Ammon's horn (tissue), 1 donor: ENCODE measurements at places on chromosomes 16 and 17.

- no peak for DNase-seq
Measured at GRCh38 chr17:17582372-17582771, 9.1 kb downstream of the PEMT start.

- DNase-seq = peak; percentile 62
Measured at GRCh38 chr17:75457047-75457654, 716 bp downstream of the TMEM94 start.

- peak; percentile 43 for DNase-seq
Measured at GRCh38 chr17:17126131-17127110, 79.7 kb downstream of the PLD6 start.

DNA sequence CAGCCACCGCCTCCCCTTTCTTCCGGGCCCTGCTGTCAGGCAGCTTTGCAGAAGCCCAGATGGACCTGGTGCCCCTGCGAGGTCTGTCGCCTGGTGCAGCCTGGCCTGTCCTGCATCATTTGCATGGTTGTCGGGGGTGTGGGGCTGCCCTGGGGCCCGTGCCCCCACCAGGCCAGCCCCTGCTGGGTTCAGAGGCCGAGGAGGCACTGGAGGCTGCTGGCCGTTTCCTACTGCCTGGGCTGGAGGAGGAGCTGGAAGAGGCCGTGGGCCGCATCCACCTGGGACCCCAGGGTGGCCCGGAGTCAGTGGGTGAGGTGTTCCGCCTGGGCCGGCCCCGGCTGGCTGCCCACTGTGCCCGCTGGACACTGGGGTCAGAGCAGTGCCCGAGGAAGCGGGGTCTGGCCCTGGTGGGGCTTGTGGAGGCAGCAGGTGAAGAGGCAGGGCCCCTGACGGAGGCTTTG lies 5.5 kb upstream of the TGFB1I1 start:
- no peak for DNase-seq

GRCh38 chr17:13385481-13385911 lies 216.2 kb downstream of the HS3ST3A1 start:
- no peak for DNase-seq

DNA sequence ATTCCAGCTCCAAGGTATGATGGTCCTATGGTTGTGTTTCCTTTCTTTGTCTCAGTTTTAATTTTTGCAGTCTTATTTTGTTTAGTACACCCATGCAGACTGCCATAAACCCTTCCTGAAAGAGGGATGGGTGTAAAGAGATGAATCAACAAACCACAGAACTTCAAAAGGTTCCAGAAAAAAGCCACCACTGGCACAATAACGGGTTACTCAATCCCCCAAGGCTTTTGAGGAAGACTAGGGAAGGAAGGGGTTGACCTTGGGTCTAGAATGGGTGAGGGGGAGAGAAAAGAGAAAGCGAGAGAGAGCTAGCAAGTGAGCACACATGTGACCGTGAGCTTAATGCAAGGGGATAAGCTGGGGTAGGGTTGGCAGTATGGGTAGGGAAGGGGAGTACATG lies 168.1 kb downstream of the XYLT1 start:
- DNase-seq = no peak

GRCh38 chr17:63626551-63627180 lies 4.4 kb downstream of the MAP3K3 start:
- no peak for DNase-seq

DNA sequence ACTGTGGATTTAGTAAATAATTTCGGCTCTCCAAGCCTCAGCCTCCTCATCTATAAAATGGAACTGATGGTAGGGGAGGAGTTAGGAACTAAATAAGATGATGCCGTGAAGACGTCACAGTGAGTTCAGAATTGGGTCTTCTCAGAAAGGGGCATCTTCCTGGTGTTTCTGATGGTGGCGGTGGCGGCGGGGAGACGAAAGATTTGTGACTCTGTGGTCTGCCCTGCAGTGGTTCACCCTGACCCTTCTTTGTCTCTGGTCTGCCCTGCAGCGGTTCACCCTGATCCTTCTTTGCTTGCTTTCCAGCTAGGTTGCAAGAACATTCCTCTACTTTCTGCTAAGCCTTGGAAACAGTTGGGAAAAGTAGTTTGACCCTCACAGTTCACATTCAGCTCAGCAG lies 34.3 kb downstream of the WFDC1 start:
- DNase-seq = no peak

DNA sequence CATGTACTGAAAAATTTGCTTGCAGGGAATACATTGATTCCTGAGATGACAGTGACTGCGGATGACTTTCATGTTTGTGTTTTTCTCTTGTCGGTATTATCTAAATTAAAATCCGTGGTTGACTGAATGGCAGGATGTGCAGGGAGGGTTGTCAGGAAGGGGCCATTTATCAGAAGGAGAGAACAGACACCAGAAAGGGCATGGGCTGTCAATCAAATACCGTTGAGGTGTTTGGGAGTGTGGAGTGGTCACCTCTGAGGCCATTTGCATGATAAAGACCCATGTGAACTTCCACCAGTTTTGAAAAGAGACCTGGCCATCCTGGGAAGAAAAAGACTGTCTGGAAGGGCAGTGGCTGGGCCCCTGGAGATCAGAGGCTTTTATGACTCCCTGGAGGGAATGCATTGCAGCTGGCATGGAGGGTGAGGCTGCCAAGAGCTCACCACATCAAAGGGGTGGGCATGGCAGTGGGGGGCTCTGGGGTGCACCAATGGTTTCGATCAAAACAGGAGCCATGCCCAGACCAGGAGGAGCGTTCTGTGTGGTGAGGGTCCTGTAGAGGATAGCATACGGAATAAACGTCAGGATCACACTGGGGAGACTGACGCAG lies 67.1 kb downstream of the CYLD start:
- DNase-seq = no peak

- DNase-seq = no peak
Measured at GRCh38 chr17:61455324-61456060, 3.3 kb downstream of the TBX4 start.

- no peak for DNase-seq
Measured at GRCh38 chr17:20925954-20926353, 116.9 kb downstream of the USP22 start.

DNA sequence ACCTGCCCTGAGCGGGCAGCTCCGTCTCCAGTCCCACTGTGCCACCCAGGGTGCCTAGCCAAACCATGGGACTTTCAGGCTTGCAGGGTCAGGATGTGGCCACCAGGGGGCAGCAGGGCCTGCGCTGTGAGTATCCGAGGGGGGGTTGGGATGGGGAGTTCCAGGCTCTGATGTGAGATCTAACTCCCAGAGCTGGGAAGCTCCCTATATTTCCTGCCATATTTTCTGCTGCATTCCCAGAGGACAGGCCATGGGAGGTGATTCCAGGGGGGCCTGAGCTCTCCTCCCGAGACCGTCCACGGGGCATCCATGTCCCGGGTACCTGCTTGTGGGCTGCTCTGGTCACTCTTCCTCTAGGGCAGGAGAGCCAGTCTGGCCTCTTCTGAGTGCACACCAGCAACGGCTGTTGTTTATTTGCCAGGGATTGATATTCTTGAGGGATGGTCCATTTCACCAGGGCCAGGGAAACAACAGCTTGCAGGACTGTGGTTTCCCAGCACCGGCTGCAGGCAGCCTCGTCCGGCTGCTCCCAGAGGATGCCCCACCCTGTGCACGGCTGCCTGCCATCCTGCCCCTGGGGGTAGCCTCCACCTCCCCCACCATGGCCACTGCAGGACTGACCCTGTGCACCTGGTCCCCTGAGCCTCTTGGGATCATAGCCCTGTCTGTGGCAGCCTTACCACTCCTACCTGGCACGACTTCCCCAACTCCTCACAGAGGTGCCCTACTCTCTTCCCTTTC lies 1.2 kb downstream of the GPR142 start:
- peak; percentile 86 for DNase-seq

DNA sequence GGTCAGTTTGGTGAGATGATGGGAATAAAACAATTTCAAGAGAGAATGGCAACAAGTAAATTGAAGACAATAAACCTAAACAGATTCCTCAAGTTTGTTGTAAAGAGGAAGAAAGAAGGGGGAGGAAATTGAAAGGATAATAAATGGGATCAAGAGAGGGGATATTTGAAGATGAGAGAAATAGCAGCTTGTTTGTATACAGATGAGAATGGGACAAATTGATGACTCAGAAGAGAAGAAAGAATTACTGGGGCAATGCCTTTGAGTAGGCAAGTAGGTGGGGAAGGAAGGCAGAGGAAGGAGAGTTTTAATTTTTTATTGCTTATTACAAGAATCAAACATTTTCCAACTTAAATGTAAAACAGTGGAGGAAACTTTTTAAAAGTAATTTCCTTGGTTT lies 98.3 kb downstream of the CHD9 start:
- no peak for DNase-seq
